Suppressor macrophage treated with lipopolysaccharide for 1 hour (primary cell): ENCODE measurements at places on chromosomes 5 and 9.
A peak's percentile ranks its signal among the peaks of the same experiment; 100 is the strongest.

- no peak for DNase-seq
Observed at GRCh38 chr5:54367844-54368243, 57.5 kb upstream of the ARL15 start.

- DNase-seq, result no peak
Observed at GRCh38 chr9:121567500-121568342, 68.1 kb upstream of the GGTA1 start.

- DNase-seq, result peak; percentile 70
Observed at GRCh38 chr9:136339173-136339957, 12.0 kb downstream of the GPSM1 start.

GRCh38 chr5:103840600-103840999 lies 278.0 kb upstream of the NUDT12 start:
- DNase-seq, result no peak

DNA sequence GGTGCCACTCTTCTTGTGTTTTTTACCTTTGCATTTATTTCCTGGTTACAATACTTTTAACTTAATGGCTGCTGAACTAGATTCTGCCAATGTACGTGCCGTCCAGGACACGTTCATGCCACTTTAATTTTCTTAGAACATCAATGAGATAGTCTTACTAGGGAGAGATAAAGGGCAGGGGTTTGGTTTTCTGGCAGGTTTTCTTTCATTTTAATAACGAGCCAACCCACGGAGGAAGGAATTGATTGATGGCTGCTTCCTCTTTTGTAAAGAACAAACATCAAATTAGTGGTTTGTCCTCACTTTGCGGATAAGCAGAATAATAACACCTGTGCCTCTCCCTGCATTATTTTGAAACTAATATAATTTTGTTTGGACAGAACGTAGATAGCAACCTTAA lies 135.7 kb downstream of the DOCK8 start:
- DNase-seq, result no peak

- no peak for DNase-seq
Observed at GRCh38 chr9:102779356-102779755, 215.8 kb upstream of the CYLC2 start.
